ENCODE measurements at places on chromosomes 5 and 9.

GRCh38 chr5:122118356-122118948, 10.9 kb upstream of the ZNF474 start:
- DNase-seq: no peak

- DNase-seq: no peak
Measured at GRCh38 chr5:14714706-14715105, 50.2 kb downstream of the OTULIN start.

DNA sequence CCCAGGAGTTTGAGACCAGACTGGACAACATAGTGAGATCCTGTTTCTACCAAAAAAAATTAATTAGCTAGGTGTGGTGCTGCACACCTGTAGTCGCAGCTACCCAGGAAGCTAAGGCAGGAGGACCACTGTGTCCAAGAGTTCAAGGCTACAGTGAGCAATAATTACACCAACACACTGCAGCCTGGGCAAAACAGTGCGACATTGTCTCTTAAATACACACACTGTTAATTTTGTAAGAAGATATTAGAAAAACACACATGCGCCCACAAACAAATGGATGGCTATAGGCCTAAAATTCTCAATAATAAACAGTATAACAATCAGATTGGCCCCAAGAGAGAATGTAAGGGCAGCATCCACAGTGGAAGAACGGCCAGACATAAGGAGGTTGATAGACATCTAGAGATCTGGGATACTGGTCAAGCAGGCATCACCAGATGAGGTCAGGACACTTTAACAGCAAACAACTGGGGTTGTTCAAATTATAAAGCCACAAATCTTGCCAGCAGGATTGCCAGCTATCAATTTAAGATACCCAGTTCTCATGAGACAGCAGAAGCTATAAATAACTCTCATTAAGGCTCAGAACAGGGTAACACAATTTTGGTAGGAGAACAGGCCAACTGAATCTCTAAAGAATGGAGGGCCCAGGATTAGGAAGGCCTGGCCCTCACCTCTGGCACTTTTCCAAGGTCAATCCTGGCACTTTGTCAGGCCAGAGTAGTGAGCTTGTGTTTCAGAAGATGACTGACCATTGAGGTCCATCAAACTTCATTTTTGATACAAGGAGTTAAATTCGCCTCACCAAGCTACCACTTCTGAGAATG, 29.5 kb downstream of the GOLPH3 start:
- no peak for DNase-seq

- no peak for DNase-seq
Measured at GRCh38 chr9:129783516-129784361, 19.2 kb upstream of the TOR1B start.

DNA sequence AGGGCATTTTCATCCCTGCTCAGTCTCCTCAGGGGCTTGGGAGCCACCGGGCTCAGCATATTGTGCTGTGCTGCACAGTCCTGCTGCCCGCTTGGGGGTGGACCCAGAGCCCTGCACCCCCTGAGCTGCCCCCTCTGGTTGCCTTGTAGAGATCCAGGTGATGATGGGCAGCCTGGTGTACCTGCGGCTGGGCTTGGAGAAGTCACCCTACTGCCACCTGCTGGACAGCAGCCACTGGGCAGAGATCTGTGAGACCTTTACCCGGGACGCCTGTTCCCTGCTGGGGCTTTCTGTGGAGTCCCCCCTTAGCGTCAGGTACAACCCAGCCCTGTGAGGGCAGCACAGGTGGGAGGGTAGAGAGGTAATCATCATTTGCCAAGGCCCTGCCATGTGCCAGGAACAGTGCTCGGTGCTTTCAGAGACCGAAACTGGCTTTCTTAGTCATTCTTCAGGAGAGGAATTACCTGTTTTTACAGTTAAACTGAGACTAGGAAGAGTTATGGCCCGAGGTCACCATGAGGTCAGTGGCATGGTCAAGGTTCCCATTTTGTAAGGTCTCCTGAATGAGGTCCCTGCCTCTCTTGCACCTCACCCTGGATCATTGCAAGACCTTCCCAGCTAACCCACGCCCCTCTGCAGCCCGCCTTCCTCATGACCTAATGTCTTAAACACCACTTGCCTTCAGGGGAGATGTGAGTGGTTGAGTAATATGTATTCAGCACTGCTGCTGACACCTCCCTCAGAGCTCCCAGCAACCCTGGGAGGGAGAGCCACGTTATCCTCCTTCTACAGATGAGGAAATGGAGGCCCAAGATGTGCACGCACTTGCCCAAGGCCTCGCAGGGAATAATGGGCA, 7.5 kb downstream of the NHP2 start:
- no peak for DNase-seq

- DNase-seq: no peak
Measured at GRCh38 chr5:33774341-33774740, 117.4 kb downstream of the ADAMTS12 start.

GRCh38 chr5:7468742-7469141, 72.8 kb downstream of the ADCY2 start:
- no peak for DNase-seq

- DNase-seq: no peak
Measured at GRCh38 chr9:135176284-135176683, 88.8 kb downstream of the OLFM1 start.

- DNase-seq: no peak
Measured at GRCh38 chr5:114319236-114319635, 42.6 kb upstream of the KCNN2 start.

GRCh38 chr9:126860757-126861466, 473 bp downstream of the ZBTB34 start:
- no peak for DNase-seq

- no peak for DNase-seq
Measured at GRCh38 chr5:97635553-97635952, 452.5 kb upstream of the RIOK2 start.

GRCh38 chr9:89236955-89237573, 58.4 kb upstream of the SHC3 start:
- DNase-seq: no peak

DNA sequence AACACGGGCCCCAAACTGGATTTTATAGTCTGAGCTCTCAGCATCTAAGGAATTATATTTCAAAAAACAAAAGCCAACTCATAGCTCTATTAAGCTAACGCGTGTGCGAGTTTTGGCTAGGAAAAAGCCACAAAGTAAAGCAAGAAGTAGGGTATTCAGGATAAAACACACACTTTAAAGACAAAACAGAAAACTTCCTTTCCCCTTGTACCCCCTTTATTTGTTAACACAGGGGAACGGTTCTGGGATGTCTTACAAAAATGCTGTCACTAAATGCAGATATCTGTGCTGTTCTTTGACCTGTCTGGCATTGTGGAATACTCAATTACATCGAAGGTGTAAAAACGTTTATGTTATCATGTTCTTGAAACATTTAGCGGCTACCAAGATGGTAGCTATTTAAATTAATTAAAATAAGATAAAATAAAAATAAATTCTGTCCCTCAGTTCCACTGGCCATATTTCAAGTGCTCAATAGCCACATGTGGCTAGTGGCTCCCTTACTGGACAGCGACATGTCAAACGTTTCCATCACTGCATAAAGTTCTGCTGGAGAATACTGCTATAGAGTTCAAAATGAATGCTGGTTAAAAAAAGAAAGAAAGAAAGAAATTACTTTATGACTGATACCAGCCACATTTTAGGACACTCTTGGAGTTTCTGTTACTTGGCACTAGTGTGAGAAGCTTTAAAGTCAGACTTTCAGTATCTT, 7.2 kb upstream of the MEF2C start:
- DNase-seq: no peak

DNA sequence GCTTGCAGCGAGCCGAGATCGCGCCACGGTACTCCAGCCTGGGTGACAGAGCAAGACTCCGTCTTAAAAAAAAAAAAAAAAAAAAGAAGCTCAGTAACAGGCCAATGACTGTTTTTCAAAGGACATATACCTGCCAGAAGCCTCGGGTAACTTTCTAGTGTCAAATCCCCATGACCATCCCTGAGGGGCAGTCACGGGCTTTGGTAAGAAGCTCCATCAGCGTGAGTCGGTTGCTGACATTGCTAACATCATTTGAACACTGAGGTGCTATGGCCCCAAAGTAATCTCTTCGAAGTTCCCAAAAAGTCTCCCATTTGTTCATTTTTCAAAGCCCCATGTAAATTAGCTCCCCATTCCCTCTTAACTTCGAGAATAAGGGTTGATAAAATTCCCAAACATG, 11.6 kb downstream of the NAIP start:
- no peak for DNase-seq

DNA sequence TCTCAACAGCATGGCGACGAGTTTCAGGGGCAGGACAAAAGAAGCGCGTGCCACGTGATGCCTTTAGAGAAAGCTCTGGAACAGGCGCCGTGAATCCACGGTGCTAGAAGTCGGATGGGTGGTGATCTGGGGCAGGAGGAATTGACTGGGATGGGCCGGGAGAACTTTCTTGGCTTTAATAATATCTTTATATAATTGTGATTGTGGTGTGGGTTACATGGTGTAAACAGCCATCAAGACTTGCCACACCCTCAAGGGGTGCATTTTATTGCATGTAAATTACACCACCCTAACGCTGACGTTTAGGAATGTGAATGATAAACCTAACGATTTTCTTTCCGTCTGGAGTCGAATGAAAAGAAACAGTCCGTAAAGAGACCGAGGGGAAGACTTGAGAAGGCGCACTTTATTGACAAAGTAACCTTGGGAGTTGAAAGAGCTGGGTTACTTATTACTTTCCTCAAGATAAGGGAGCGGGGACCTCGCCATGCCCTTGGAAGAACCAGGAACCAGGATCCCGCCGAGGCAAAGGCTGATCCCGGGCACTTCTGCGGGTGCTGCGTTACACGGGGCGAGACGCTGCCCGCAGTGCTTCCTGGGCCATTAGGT, 8.5 kb downstream of the NRARP start:
- no peak for DNase-seq

GRCh38 chr9:74096420-74096819, 400.7 kb upstream of the RORB start:
- no peak for DNase-seq

GRCh38 chr9:72382405-72382804, 17.4 kb upstream of the ZFAND5 start:
- no peak for DNase-seq

GRCh38 chr5:69504036-69504435, 11.4 kb downstream of the OCLN start:
- DNase-seq: no peak

- DNase-seq: no peak
Measured at GRCh38 chr9:86794391-86795046, 152.8 kb downstream of the GAS1 start.

- DNase-seq: no peak
Measured at GRCh38 chr5:179698935-179699615, at the start of gene CANX. TSS of gene CANX (plus strand) at chr5:179698967. CDS start at chr5:179705682, 6,715 bp downstream.

GRCh38 chr9:21281275-21281674, 23.8 kb downstream of the IFNA5 start:
- no peak for DNase-seq

DNA sequence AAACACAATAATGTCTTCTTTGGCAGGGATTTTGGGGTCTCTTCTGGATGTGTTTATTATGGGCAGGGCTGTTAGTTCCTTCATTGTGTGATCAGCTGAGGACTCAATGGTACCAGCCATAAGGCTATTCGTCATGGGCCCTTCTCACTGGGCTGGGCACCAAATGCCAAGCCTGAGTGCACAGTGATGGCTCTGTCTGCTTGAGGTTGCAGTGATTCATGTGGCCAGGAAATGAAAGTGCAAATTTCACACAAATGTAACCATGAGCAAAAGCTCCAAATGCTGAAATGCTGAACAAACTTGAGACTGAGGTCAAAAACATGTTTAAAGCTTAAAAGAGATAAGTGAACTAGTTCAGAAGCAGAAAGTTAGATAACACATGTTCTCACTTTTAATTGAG, 191.0 kb downstream of the TARS1 start:
- DNase-seq: no peak

GRCh38 chr5:35046774-35047173, 975 bp downstream of the AGXT2 start:
- no peak for DNase-seq
